Epithelial cell of alveolus of lung (primary cell): ENCODE measurements at places on chromosomes 3 and 15. TPM values are rescaled to one million over a fixed set of nuclear protein-coding genes. Genes with fewer than 3 reads are reported as not detected.

FETUB gene
- not detected in 2 replicates for total RNA-seq

SEMA3G gene
- total RNA-seq, result 0.13 and 0.40 TPM in 2 replicates

LMAN1L gene
- total RNA-seq, result not detected in 2 replicates

ECE2 gene
- total RNA-seq, result not detected in 2 replicates

PSTPIP1 gene
- total RNA-seq, result 1.4 and 1.8 TPM in 2 replicates

PLA2G4E gene
- not detected in 2 replicates for total RNA-seq

POTEB2 gene
- total RNA-seq, result not detected in 2 replicates

DPPA2 gene
- not detected in 2 replicates for total RNA-seq

A4GNT gene
- not detected in 2 replicates for total RNA-seq

ALPK3 gene
- 0.80 and 3.1 TPM in 2 replicates for total RNA-seq

OR5H6 gene
- total RNA-seq, result not detected in 2 replicates

GPR171 gene
- total RNA-seq, result not detected in 2 replicates

PBRM1 gene
- total RNA-seq, result 30.9 and 40.2 TPM in 2 replicates

MUSTN1 gene
- total RNA-seq, result 5.7 TPM in 1 of 2 replicates, not detected in the other

SCAANT1 gene
- total RNA-seq, result not detected in 2 replicates

ERICH6 gene
- 0.48 TPM in 1 of 2 replicates, not detected in the other for total RNA-seq

DIPK2A gene
- total RNA-seq, result 26.1 and 28.3 TPM in 2 replicates

GASK1A gene
- total RNA-seq, result 1.1 and 1.2 TPM in 2 replicates

SLMAP gene
- total RNA-seq, result 35.4 and 64.0 TPM in 2 replicates

RGMA gene
- 1.0 and 5.3 TPM in 2 replicates for total RNA-seq

ACVR2B gene
- total RNA-seq, result 2.7 and 3.3 TPM in 2 replicates

GAP43 gene
- 0.78 TPM in 1 of 2 replicates, not detected in the other for total RNA-seq

LRTM1 gene
- not detected in 2 replicates for total RNA-seq

MCF2L2 gene
- total RNA-seq, result 0.52 and 1.4 TPM in 2 replicates

SOX2 gene
- total RNA-seq, result under 0.01 TPM in 1 of 2 replicates, not detected in the other

BMF gene
- total RNA-seq, result 1.7 and 30.4 TPM in 2 replicates

NANOGP8 gene
- not detected in 2 replicates for total RNA-seq

NPAP1 gene
- not detected in 2 replicates for total RNA-seq

THBS1 gene
- total RNA-seq, result 241 and 420 TPM in 2 replicates

DLEC1 gene
- 0.13 TPM in 1 of 2 replicates, not detected in the other for total RNA-seq

HIGD1A gene
- 78.2 and 161 TPM in 2 replicates for total RNA-seq

ISL2 gene
- total RNA-seq, result 0.91 and 1.6 TPM in 2 replicates

IQCB1 gene
- total RNA-seq, result 9.3 and 9.7 TPM in 2 replicates

THRB gene
- total RNA-seq, result 2.8 and 7.9 TPM in 2 replicates

SLC51B gene
- total RNA-seq, result 0.65 and 8.3 TPM in 2 replicates

TMCO5A gene
- total RNA-seq, result not detected in 2 replicates

EXOSC7 gene
- total RNA-seq, result 30.4 and 35.0 TPM in 2 replicates
